Prostate gland (tissue), 2 donors: ENCODE measurements at places on chromosomes 4 and X. TPM values are rescaled to one million over a fixed set of nuclear protein-coding genes. Genes with fewer than 3 reads are reported as not detected.

ZMYM3 gene
- 71.6 TPM for total RNA-seq

MCF2 gene
- 0.32 TPM for total RNA-seq

INTS6L gene
- 7.2 TPM for total RNA-seq

GALNT7 gene
- 45.5 TPM for total RNA-seq

LEF1 gene
- 22.4 TPM for total RNA-seq

GRCh38 chr4:102477657-102478056, 23.5 kb upstream of the NFKB1 start:
- no peak for DNase-seq

DNA sequence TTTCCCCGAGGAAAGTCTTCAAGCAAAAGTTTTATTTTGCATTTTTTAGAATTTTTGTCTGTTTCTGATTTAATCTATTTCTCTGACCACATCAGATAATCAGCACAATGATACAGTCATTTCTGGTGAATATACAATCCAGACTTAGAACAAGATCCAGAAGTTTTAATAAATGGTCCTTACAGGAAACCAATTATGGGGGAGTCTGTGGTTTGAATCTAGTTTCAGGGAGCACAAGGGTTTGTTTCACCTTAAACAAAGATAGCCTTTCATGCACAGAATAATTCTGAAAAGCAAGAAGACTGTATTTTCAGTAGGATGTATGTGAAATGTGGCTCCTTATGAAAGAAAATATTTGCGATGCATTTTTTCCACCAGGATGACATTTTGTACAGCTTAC, 158.5 kb upstream of the ARSJ start:
- DNase-seq: no peak

GRCh38 chr4:169092889-169093522, 83.0 kb upstream of the CBR4 start:
- peak; percentile 31 for DNase-seq

GRCh38 chr4:151702256-151702655, 58.6 kb downstream of the GATB start:
- DNase-seq: no peak

DNA sequence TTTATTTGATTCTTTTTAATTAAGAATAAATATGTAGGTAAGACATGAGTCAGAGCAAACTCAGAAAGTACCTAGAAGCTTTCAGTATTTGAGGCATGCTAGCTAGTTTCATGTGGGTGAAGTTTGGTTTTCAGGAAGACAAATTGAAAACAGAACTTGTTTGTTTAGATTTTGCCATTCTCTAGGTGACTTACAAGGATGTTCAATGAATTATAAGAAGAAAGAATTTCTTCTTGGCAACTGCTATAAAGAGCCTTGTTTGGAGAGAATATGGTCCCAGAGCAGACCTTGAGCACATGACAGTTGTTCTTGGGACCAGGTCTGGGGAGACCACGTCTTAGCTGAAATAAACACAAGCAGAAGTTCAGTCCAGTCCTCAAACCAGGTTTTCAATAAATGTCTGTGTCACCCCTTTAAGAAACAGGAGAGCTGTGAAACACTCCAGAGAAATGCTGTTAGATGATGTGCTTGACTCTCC, 38.0 kb upstream of the IL21 start:
- no peak for DNase-seq

- no peak for DNase-seq
Measured at GRCh38 chr4:76203541-76203940, 10.1 kb downstream of the SCARB2 start.

DNA sequence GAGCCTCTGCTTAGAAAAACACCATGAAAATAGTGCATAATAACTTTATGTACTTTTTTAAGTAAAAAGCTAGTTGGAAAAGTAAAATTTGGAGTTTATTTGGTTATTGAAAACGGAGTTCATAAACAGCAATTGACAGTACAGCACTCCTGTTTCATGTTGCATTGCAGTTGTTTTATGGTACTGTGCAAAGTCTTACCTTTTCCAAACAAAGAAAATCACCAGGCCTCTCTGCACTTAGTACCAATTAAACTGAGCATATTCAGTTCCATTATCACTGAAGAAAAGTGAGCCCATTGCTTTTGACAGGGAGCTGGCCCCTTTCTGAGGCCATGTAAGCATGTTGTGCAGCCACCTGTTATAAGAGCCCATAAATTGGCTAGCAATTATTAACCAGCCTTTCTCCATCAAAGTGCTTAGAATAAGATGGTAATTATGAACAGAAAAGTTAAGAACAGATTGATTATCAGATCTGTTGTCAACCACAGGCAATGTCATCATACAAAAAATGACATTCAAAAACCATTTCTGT, 376.6 kb upstream of the EMCN start:
- no peak for DNase-seq

GRCh38 chr4:19005211-19005610, 983.7 kb upstream of the LCORL start:
- DNase-seq: no peak
